ENCODE measurements at places on chromosomes 11 and 22.

DNA sequence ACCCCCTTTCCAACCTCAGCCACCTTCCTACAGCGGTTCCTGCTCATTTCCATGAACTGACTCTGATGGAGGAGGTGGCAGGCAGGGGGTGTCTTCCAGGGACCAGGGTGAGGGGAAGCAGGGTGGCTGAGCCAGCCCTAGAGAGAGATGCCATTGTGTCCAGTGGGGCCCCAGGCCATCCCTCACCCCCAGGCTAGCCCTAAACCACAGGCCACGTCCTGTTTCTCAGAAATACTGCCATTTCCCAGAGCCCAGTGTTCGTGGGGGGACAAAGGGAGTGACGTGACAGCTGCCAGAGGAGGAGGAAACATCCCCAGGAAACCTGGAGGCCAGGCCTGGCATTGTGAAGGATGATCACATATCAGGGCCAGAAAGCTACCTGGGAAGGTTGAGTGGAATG, 39.5 kb downstream of the CHRDL2 start:
- no peak for DNase-seq

DNA sequence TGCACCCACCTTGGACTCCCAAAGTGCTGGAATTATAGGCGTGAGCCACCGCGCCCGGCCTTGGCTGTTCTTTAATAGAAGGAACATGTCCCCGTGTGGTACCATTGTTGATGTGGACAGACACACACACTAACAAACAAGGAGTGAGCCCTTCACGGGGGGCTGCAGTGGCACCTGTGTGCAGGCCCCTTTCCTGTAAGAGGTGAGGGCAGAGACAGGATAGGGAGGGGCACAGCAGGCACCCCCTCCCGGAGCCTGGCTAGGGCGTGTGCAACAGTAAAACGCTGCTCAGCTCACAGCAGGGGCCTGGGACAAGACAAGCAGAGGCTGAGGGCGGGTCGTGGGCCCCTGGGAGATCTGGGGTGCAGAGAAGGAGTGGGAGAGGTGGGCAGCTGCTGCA, 37.8 kb downstream of the GRIK4 start:
- no peak for DNase-seq

- DNase-seq: no peak
These were observed 65.8 kb downstream of the PACSIN2 start for GRCh38 chr22:42949159-42949558.

GRCh38 chr11:23263466-23263865, 403.2 kb upstream of the CCDC179 start:
- DNase-seq: no peak

DNA sequence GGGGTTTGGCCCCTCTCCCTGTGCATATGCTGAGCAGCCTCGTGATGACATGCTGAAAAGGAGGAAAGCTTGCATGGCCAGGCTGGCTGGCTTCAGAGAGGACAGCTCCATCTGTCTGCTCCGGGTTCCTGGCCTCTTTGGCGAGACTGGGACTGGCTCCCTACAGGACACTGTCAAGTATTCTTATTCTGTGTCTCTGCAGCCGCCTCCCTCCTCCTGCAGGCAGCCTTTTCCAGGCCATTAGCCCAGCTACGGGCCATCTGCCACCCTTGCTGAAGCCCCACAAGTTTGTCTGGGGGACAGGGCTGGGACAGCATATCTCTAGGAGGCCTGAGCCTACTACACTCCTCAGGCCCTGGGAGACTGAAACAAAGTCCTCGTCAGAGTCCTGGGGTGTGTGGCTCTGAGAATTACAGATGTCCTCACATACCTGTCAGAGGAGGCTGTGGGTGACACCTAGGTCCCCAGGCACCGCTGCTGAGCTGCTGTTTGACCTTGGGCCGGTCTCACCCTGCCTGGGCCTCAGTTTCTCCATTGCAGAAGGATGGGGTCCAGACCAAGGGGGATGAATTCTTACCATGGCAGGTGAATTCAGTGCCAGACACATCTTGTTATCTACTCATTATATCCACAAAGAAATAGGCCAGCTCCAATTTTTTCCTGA, 11.0 kb downstream of the MRGPRG start:
- no peak for DNase-seq

DNA sequence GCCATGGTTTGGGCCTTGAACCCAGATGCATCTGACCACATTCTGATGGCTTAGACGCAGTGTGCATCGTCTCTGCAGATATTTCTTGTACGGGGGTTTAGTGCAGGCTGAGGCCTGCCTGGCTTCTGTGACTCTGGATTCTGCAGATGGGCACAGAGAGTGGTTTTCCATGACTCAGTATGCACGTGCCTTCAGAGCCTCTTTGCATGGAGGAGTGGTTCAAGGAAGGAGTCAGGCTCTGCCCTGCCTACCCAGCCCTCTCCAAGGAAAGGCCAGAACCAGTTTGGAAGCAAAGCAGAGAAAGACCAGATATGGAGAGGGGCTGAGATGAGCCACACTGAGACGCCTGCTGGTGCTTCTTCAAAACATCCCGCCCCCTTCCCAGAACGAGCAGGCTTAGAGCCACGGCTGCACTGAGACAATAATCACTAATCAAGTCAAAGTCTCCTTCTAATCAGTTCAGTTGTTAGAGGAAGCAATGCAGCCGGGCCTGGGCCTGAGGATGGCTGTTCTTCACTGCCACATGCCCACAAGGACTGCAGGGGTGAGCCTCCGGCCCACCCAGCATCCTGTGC, 308.9 kb downstream of the NXPE2 start:
- no peak for DNase-seq

DNA sequence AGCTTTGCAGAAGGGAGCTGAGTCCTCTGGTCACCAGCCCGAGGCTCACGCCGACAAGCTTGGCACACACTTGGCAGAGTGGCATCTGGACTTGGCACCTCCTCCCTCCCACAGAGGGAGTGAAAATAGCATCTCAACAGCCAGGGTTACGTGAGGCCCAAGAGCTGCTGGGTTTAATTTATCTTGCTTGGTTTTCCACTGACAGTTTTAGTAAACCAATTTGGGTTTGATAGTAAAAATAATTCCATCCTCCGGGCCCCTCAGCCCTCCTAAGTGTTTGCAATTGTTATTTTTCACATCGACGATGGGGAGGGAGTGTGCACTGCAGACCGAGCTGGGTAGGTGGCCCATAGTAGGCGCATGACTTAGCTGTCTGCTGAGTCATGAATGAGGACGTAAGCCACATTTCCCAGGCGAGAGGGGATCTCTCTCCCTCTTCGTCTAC, 107.6 kb upstream of the ASPHD2 start:
- DNase-seq: no peak

DNA sequence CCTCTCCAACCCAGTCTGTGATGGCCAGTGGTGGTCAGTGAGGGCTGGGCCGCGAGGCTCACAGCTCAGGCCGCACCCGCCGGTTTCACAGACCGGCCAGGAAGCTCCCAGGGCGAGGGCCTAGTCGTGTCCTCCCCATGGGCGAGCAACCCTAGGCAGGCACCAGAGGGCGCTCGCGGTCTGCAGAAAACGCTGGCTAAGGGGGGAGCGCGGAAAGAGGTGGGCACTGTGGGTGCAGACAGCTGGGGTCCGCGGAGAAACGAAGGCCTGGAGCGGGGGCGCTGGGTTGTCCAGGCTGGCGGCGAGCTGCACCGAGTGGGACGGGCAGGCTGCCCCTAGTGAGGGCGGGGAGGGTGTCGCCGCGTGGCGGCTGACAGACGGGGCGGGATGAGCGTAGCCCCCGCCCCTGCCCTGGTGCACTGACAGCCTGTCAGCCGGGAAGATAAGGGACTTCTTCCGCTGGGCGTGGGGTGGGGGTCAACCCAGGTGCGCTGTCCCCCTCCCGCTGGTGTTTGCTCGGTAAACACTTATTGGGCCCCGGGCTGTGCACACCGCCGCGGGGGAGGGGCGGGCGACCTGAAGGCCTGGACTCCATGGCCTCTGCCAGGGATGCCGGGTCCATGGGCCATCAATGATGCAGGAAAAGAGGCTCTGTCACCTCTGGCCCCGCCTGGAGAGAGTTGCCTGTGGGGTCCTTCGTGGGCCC, 7.5 kb downstream of the GP1BB start:
- no peak for DNase-seq

- DNase-seq: peak; percentile 88
These were observed 262.5 kb downstream of the DCDC1 start for GRCh38 chr11:31106968-31107576.

DNA sequence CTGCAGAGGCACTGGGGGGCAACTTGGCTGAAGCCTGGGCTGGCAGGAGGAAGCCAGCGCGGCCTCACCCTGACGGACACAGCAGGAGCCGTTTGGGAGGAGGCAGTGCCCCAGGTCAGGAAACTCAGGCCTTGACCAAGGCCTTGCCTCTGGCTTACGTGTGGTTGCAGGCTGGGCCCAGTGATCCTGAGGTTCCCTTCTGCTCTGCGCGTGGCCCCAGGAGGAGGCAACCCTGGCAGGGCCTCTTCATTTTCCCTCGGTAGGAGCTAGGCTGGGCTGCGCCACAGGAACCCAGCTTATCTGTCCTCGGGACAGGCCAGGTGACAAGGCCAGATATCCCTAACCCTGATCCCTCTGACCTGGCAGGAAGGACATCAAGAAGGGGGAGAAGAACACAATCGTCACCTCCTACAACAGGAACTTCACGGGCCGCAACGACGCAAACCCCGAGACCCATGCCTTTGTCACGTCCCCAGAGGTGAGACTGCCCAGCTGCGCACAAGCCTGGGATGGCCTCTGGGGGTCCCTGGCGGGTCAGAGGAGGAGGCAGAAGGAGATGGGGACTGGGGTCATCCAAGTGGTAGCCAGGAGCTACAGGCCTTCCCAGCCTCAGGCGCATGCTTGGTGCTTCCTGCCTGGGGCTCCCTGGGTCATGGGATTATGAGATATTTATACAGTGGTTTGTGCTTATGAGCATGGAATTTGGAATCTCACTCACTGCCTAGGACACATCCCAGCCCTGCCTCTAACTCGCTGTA, 20.6 kb downstream of the POLR3H start:
- no peak for DNase-seq

- DNase-seq: no peak
These were observed 8.7 kb downstream of the SLC22A6 start for GRCh38 chr11:62976109-62976508.

DNA sequence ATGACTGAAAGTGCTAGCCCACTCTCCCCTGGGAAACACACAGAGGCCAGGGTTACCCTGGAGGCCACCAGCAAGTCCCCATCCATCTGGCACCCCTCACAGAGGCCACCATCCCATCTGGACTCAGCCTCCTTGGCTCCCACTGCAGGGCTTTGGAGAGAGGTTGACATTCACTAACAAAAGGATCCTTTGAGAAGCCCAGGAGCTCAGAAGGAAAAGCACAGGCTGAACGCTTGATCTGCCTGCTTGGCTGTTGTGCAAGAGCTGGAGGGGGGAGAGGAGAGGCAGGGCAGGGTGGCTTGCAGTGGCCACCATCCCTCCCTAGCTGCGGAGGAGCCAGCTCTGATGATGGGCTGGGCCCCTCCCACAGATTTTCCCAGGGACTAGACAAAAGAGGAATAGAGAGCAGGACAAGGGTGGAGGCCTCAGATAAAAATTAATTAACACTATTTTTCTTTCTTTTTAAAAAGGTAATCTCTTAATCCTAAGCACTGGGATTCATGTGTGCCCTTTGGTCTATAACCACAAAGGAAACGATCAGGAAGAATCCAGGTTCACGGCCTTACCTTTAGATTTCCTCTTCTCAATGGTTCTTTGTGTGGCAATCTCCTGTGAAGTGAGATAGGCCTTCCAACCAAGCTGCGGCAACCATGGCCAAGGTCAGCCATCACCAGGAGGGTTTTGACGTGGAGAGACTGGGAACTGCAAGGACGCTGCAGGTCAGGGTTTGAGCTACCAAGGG, 154.7 kb downstream of the BARX2 start:
- DNase-seq: no peak

- no peak for DNase-seq
These were observed 254.8 kb downstream of the GUCY1A2 start for GRCh38 chr11:106763501-106763900.

DNA sequence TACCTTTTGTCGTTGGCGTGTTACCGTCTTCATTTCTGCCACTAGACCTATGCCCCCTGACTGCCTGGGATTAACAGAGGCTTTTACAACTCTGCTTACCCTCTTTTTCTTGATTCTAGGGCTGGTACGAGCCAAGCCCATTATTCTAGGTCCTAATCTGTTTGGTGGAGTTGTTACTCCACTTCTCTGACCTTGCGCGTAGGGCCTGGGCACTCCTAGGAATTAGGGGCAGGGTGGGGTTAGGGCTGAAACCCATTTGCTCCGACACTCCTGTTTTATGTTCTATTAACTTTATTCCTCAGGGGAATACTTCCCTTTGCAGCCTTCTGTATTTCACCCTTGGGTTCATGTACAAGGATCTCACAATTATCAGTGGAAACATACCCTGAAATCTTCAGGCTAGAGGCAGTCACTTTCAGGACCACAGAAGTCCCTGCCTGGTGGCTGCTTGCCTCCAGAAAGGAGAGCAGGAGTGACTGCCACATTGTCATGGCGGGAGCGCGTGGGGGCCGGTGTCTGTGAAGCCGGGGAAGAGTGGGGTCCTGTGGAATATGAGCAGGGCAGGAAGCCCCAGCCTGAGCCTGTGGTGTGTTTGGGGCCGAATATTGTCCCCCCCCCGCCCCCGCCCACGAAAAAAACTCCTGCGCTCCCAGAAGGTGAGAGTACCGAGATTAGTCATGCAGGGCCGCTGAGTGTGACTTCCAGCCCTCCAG, 731 bp upstream of the SLC37A2 start:
- no peak for DNase-seq

- DNase-seq: no peak
These were observed 18.4 kb downstream of the CSNK2A3 start for GRCh38 chr11:11334607-11335006.

DNA sequence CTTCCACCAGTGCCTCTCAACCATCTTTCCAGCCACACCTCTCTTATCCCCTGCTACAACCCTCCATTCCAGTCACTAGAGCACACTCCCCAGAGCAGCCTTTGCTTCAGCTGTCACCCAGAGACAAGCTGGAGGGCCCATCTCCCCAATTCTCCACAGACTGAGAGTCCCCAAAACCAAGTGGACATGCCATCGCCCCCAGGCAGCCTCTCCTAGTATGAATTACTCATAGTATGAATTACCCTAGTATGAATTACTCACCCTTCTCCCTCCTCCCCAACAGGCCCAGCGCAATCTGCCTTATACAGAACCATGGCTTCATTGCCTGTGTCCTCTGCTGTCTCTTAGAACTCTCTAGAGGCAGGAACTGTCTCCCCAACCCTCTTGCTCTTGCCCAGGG, 24.8 kb downstream of the MYH9 start:
- no peak for DNase-seq

DNA sequence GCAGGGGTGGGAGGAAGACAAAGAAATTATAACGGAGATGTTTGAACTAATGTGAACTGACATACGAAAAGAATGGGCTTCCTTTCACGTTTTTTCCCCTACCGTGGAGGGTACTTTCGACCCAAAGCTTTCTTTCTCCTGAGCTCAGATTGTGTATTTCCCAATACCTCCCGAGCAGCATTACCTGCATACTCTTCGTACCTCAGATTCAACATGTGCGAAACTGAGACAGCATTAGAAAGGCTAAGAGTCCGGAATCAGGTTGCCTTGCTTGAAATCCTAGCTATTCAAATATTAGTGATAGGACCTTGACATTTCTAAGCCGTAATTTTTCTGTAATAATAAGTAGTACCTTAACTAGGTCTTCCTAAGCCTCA, 778 bp upstream of the PAK1 start:
- DNase-seq: no peak
